K562 (cell line): ENCODE measurements at places on chromosomes 2 and 18. TPM values are rescaled to one million over a fixed set of nuclear protein-coding genes. Genes with fewer than 3 reads are reported as not detected.
A peak's percentile ranks its signal among the peaks of the same experiment; 100 is the strongest.

ABHD1 gene
- total RNA-seq, result 0.18 TPM in 1 of 2 replicates, not detected in the other

FBLN7 gene
- 0.13 TPM in 1 of 2 replicates, not detected in the other for total RNA-seq

- DNase-seq, result no peak
Observed at GRCh38 chr18:78582181-78582709, 397.4 kb upstream of the SALL3 start.

DNA sequence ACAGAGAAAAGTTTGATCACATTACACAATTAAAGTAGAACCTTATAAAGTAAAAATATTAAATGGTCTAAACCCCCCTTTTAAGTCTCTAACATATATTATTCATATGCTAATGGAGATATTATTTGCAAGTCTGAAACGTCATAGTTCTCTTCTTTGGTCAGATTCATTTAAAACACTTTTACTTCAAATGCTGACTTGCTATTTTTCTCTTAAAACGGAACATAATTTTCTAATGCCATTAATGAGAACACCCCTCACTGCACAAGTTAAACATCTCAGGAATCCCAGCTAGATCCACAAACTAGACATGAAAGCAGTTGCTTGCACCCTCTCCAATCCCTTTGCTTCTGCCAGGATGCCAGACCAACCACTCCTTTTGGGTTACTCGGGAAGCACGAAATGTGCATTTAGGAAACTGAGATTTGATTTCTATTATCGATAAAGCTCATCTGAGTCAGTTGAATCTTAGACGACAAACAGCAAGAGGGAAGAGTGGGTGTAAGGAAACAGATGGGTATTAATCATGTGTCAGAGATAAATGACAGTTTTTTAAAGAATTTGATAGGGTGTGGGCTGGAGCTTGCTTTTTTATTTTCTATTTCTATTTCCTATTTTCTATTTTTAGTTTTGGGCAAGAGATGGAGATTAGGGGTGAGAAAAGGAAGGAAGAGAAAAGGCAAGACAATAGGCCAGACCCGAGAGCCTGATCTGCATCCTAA lies 1.5 kb downstream of the ADD2 start:
- no peak for DNase-seq

GRCh38 chr2:120439637-120440384 lies 93.9 kb downstream of the INHBB start:
- DNase-seq, result no peak

GRCh38 chr2:190050001-190050400 lies 12.5 kb downstream of the MSTN start:
- no peak for DNase-seq

GRCh38 chr2:240374085-240374907 lies 61.2 kb upstream of the GPC1 start:
- DNase-seq, result no peak

DNA sequence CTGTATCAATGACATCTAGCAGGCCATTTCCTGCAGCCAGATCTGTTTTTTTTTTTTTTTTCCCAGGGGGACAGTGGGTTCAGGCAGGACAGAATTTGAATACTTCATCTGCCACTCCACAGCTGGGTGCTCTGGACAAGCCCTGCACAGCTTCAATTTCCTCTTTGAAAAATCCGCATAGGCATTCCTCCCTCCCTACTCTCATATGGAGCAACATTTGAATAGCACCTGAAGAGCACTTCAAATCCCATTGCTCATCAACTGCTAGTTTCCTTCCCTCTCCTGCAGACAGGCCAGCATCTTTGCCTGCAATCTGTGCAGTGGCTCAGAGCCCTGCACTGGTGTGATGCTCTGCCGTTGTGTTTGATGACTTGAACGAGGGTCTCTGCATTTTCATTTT lies 326.3 kb downstream of the TSN start:
- no peak for DNase-seq

DNA sequence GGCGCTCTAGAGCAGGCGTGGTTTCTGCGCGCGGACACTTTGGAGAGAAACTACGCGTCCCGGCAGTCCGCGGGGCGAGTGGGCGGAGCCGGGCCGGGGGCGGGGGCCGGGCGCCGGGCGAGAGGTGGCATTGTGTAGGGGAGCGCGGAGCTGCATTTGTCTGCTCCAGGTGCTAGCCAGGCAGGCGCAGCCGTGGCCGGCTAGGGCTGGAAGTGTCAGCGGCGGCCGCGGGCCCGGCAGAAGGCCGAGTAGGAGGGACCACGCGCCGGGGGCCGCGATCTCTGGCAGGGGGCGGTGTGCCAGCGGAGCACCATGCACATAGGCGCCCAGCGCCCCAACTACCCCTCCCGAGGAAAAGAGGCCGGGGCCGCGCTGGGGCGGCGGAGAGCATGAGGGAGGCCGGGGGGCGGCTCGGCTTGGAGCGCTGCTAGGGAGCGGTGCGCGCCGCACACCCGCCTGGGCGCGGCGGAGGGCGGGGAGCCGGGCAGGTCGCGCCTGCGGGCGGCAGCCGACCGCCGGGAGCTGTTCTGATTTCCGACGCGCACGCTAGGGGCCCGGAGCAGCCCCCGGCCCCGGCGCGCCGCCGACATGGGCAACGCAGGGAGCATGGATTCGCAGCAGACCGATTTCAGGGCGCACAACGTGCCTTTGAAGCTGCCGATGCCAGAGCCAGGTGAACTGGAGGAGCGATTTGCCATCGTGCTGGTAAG lies at the start of gene FMNL2:
TSS of gene FMNL2 (plus strand) at position 159 of the 710 bp plus-strand sequence.
- DNase-seq, result peak; percentile 85

- no peak for DNase-seq
Observed at GRCh38 chr18:55833543-55833942, 245.6 kb upstream of the TCF4 start.

DNA sequence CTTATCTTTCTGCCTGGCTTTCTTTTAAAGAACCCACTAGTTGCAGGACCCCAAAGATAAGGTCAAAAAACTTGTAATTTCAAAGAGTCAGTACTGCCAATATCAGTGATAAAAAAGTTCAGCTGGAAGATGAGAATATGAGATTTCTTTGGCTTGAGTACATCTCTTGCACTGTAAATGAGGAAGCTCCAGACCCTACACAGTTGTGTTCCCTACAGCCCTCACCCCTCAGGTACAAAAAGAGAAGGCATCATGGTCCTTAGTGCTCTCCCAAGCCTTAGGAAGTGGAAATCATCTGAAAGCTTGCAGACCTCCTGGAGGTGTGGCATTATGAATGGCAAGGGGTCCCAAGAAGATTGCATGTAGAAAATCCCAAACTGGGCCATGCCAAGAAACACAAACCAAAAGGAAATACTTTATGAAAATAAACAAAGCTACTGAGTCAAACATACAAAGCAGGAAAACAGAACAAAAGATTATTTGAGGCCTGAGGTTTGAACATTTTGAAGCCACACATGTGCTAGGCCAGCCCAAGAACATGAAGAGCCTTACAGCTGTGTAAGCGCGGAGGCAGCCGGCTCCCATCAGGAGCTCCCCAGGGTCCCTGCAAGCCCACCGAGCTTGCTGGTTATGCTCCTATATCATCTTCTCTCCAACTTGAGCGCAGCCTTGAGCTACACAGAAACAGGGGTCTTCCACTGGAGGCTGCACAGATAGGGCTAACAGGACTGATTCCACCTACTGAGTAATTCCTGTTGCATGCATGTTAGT lies 217.0 kb downstream of the OSR1 start:
- DNase-seq, result no peak

- no peak for DNase-seq
Observed at GRCh38 chr2:28163627-28164279, 228.9 kb upstream of the FOSL2 start.

GRCh38 chr2:207970147-207970825 lies 55.0 kb downstream of the PLEKHM3 start:
- no peak for DNase-seq

DNA sequence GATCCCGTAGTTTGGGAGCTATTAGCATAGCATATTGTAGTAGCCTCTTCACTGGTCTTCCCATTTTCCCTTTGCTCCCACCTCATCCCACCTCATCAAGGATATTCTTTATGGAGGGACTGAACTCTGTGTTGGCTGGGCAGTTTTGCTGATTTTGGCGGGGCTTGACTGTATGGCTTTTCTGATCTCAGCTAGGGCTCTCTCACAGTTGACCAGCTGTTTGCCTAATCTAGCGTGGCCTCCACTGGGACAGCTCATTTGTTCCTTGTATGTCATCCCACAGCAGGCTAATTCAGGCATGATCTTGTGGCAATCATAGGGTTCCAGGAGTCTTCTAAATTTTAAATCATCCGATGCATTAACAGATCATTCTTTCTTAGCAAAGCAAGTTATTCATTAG lies 30.2 kb upstream of the MTX2 start:
- DNase-seq, result no peak

- no peak for DNase-seq
Observed at GRCh38 chr2:216327447-216327935, 44.8 kb downstream of the MARCHF4 start.

GRCh38 chr2:164061129-164061746 lies 325.4 kb upstream of the FIGN start:
- peak; percentile 18 for DNase-seq

DNA sequence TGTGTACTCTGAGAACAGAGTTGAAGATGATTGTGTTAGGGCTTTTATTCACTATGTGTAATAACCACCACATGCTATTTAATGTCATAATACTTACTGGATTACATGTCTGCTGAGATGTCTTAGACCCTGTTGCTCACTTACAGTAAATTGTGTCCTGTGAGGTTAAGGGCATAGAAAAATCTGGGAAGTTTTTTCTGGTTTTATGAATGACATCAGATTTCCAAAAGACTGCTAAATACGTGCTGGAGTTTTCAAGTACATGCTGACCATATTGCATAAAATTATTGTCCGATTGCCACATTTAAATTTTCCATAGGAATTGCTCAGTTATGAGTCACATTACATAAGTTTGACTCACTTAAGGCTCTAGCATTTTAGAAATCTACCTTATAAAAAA lies 96.7 kb upstream of the COL5A2 start:
- DNase-seq, result no peak
